ENCODE measurements at places on chromosomes 5 and 9.

GRCh38 chr5:31755676-31756230, 116.8 kb downstream of the PDZD2 start:
- DNase-seq: no peak

DNA sequence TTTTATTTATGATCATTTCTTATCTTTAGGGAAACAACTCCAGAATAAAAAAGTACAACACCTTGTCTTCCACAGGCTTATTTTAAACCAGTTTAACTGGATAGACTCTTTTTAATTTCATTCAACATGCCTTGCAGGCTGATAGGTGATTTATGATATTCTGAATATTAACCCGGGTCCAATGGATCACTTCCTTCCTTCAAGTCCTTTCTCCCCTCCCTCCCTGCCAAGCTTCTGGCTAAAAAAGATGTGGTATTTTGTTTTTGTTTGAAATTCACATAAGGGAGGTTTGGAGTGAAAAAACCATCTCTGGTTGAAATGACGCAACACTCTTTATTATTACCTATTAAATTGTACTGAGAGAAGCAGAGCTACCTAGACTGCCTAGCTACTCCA, 265.3 kb downstream of the MLLT3 start:
- DNase-seq: no peak

- DNase-seq: peak; percentile 82
These were observed 21.4 kb downstream of the TMEM245 start for GRCh38 chr9:109098171-109098959.

DNA sequence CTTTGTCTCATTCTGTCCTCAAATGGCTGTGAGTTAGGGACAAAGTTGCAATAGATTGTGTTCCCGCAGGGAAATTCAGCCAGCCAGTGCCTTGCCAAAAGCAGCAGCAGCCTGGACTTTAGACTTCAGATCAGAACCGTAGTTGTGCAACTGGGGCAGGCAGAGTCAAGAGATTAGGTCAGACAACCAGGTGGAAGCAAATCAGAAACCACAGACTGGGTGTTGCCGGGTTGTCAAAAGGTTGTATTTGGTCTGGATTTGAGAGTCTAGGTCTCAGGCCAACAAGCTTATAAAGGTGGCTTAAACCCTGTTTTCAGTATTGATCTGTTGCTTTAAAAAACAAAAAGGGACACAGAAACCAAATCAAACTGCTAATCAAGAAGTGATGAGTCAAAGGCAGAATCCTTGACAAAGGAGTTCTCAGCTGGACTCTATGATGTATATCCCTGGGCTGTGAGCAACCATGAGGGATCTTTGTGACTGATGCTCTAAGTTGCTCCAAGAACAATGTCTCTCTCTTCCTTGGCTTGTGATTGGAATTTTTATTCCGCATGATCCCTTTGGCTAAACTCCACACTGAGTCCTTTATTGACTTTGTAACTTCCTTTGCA, 20.9 kb downstream of the RFK start:
- DNase-seq: no peak

- no peak for DNase-seq
These were observed 301.0 kb downstream of the RASEF start for GRCh38 chr9:82761956-82762355.

GRCh38 chr9:87606841-87607521, 109.3 kb downstream of the DAPK1 start:
- peak; percentile 68 for DNase-seq

DNA sequence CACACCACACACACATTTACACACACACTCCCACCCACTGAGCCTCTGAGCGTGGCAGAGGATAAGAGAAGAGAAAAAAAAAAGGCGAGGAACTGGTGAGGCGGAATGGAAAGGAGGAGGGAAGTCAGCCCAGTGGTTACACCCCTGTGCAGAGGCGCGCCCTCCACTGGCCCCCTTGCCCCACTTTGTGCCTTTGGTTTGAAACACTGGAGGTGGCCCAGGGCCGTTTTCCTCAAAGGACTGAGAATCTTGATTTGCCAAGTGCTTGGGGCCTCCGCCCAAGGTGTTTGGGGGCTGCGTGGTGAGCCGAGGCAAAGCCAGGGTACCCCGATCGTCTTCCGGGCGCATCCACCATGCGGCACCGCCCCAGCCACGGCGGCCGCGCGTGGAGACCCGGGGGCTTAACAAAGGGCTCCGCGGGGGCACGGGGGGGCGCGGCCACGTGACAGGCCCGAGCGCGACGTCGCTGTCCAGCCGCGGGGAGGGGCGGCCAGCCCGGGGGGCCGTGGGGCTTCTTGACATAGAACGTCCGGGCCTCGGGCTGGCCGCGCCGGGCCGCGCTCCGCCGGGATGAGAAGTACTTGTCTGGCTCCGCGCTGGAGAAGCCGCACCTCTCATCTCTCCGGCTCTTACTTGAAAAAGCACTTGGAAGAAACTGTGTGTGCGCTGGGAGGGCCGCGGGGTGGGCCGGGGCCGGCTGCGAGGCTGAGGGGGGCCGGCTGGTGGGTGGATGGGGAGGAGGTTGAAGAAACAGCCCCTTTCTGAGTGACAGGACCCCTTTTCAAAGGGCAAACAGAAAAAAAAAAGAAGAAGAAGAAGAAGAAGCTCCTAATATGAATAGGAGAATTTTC, 21.0 kb downstream of the NR2F1 start:
- DNase-seq: peak; percentile 71

- DNase-seq: peak; percentile 62
These were observed 1.3 kb downstream of the ADAMTS6 start for GRCh38 chr5:65480306-65480865.

GRCh38 chr9:18492612-18493011, 18.7 kb downstream of the ADAMTSL1 start:
- DNase-seq: no peak

DNA sequence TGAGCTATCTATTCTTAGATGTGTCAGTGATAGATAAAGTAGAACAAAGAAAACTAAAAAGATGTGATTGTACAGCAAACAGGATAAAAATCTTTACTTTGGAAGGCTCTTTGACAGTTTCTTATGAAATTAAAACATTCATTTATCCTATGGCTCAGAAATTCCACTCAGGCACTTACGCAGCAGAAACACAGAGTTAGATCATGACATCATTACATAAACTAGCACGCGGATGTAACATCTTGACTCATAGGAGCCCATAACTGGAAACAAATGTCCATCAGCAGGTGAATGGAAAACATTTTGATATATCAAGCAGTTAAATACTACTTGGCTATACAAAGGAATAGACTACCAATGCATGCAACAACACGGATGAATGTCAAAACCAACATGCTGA, 45.3 kb downstream of the ICE1 start:
- no peak for DNase-seq

DNA sequence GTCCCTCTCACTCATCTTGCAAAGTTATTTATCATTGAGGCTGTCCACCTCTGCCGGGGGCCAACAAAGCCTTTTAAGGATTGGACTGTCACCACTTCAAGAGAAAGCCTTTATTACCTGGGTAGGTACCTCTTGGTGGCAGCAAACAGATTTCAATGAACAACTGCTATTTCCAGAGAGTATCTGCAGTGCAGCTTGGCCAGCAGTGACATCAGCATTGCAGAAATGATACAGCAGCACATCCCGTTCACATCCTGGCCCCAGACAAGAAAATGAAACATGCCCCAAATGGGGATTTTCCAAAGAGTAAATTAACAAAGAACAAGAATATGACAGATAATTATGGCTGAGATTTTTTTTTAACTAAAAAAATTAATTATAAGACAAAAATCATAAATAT, 2.3 kb upstream of the SPATA6L start:
- no peak for DNase-seq

DNA sequence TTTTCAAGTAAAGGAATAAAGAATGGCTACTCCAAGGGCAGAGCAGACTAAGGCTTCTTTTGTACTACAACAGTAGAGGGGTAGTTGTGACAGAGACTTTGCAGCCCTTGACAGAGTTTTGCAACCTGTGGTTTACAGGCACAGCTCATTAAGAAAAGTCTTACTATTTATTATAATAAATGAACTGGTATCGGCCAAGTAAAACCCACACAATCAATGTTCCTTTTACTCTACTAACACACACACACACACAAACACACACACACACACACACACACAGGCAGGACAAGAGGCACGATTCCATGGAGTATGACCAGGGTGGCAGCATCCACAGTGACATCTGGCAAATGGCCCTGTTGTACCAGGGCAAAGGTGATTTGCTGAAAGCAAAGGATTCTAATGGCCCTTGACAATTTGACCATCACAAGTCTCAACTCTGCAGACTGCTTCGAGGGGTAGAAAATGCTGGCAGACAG, 59.1 kb upstream of the GOLPH3 start:
- no peak for DNase-seq

- no peak for DNase-seq
These were observed 3.0 kb upstream of the CEL start for GRCh38 chr9:133058550-133059320.

- DNase-seq: no peak
These were observed 86.8 kb downstream of the C9orf152 start for GRCh38 chr9:110121170-110121569.

- no peak for DNase-seq
These were observed 147.6 kb upstream of the SV2C start for GRCh38 chr5:75935572-75935971.

GRCh38 chr5:52947851-52948250, 41.3 kb upstream of the ITGA2 start:
- no peak for DNase-seq

- DNase-seq: no peak
These were observed 101.0 kb downstream of the ZNF608 start for GRCh38 chr5:124645396-124645795.

GRCh38 chr9:114442022-114442421, 54.2 kb upstream of the AKNA start:
- no peak for DNase-seq

DNA sequence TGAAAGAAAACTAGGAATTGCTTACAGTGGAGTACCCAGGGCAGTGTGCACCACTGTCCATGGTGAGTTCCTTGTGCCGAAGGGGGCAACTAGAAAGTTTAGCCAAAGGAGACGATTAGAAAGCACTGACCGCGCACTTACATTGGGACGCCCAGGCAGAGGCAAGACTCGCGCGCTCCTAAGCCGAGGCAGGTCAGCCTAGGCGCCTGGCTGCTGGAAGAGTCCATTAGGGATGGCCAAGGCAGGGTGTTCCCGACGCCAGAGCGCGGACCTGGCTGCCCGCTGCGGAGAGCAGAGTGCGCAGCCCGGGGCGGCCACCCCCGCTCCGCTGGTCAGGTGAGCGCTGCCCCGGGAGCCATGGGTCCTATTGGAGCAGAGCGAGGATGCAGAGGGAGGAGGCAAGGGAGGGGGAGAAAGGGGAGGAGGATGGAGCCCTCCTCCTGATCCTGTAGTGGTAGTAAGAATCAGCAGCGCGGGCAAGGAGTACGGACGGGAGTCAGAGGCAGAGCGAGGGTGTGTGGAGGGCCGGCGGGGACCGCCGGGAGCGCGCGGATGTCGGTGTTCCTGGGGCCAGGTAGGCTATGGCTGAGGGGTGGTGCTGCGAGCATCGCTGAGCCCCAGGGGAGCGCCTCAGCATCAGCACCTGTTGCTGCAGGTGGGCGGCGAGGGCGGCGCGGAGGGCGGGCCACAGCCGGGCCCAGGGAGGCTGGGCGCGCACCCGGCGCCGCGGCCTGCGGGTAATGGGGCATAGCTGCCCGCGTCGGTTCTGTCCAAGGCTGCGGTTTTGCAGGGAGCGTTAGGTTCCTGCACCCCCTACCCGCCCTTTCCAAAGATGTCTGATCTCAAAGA, at the start of gene ADGRV1:
Gene ADGRV1, plus strand, starts transcription at position 454 of the 849 bp plus-strand sequence. Its CDS starts 99 bp downstream, at position 553.
- DNase-seq: peak; percentile 99

DNA sequence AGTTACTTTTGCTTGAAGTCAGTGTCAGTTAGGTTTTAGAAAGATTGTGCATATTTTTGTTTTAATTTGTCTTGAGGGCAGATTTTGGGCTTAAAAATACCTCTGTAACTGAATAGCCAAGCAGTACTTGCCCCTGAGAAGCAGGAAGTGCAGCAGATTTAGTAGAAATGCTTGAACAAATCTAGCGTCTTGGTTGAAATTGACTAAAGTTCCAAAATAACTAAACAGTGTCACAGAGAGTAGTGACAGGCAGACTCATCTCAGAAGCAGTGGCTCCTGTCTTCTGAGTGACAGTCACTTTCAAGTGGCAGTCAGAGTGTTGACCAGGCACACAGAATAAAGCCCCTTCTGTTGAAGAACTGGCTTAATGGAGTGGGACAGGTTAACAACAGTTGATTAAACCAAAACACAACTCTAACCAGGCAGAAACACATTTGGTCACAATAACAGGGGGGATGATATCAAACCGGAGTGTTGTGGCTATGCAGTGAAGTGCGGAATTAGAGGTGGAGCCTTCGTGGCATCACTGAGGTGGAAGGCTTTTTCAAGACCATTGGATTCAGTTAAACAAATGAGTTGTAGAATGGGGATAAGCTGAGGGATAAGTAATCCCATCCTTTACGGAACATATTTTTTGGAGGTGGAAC, 29.1 kb downstream of the TRIO start:
- no peak for DNase-seq

DNA sequence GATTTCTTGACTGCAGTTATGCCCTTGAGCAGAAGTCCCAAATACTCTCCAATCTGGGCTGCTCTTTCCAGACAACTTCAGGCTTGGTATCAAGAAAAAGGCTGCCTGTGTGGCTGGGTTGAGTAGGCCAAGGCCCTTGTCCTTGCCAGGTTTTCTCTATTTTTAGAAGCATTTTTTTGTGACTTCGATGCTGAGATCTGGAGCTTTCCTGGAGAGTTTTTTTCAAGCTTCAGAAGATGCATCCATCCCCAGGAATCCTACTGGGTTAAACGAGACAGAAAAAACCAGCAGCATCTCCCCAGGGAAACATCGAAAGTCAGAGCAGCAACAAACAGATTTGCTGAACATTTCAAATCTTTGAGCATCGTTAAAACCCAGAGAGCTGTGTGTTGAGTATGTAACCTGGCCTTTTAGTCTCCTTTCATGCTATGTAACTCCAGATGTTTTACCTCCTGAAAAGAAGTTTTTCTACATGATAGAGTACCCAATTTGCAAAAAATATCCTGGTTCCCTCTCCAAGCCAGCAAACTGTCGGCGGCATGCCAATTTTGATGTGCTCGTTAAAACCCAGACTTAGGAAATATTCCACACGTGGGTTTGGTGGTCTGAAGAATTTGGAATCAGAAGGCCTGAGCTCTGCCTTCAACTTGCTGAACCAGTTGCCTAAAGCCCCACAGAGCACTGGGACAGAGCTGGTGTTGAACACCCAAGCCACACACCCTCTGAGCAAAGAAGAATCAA, 98.1 kb upstream of the ALDH1B1 start:
- no peak for DNase-seq

GRCh38 chr9:114157516-114158176, 2.3 kb downstream of the COL27A1 start:
- peak; percentile 76 for DNase-seq

DNA sequence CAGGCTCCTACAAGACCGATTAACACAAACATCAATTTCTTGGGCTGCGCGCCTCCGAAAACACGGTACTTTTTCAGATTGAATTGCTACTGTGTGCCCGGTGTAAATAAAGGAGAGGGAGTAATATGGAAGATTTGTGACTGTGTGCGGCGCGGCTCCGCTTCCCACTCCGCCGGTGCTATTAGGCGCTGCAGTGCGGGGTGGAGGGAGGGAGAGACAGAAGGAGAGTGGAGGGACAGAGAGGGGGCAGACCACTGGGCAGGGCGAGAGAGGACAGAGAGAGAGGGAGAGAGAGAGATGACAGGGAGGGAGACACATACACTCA, 24.7 kb upstream of the RNU6ATAC start:
- no peak for DNase-seq

- no peak for DNase-seq
These were observed 516.0 kb downstream of the CETN3 start for GRCh38 chr5:89893546-89893945.

GRCh38 chr5:94872526-94872925, 254.1 kb downstream of the SLF1 start:
- DNase-seq: no peak
